ENCODE measurements at places on chromosomes 6 and 20. TPM values are rescaled to one million over a fixed set of nuclear protein-coding genes. Genes with fewer than 3 reads are reported as not detected.

The MOCS1 gene
- total RNA-seq, result 1.6 TPM

GRCh38 chr6:166969390-166970002, 13.1 kb upstream of the RNASET2 start:
- DNase-seq, result no peak

DNA sequence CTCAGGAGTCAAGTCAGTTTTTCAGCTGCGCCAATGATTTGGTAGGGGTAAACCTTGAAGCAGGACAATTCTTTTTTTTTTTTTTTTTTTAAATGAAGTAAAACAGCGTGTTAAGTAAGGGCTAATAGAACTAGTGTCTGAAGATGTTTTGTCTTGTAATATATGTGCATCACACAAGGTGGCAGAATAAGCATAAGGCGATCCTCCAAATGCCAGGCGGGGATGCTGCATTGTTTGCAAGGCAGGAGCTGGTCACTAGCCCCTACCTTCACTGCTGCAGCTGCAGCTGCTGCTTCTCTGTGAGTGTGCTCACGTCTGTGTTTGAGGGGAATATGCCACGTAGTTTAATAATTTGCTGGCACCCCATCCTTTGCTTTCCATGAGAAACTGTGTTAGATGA, 272.7 kb upstream of the MAP3K7 start:
- no peak for DNase-seq

The MUC22 gene
- total RNA-seq, result not detected

The BMP7 gene
- not detected for total RNA-seq
